GM12891 (cell line): ENCODE measurements at places on chromosomes 7 and 10.

DNA sequence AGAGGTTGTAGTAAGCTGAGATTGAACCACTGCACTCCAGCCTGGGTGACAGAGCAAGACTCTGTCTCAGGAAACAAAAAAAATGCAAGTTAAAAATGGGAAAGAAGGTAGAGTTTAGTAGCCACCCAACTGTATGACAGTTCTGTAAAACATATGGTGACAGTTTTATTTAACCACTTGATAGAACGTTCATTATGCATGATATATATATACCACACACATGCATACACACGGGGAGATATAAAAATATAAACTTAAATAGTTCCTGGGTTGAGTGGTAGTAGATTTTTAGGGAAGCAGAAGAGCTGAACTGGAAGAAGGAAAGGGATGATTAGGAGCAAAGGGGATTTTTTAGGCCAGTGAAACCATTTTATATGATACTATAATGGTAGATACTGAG, 120.0 kb downstream of the KMT2C start:
- no peak for DNase-seq

- DNase-seq: no peak
These were observed 34.3 kb upstream of the EXOC6 start for GRCh38 chr10:92813979-92814378.

- no peak for DNase-seq
These were observed 249.3 kb downstream of the REEP3 start for GRCh38 chr10:63770523-63770922.

DNA sequence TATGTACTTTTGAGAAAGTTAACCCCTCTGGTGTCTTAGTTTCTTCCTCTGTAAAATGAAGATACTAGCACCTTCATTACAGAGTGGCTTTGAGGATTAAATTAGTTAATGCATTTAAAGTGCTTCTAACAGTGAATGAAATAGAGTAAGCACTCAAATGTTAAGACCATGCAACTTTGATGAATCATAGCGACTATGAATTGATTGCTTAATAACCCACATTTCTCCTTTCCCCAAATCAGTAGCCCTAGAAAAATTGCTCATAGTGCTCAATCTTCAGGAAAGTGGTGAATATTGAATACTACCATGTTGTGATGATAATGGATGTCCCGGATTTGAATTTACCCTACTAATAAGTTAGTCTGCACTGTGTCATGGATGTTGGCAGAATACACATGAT, 48.1 kb downstream of the CD36 start:
- no peak for DNase-seq

- DNase-seq: no peak
These were observed 287.6 kb downstream of the BMPER start for GRCh38 chr7:34192906-34193305.

DNA sequence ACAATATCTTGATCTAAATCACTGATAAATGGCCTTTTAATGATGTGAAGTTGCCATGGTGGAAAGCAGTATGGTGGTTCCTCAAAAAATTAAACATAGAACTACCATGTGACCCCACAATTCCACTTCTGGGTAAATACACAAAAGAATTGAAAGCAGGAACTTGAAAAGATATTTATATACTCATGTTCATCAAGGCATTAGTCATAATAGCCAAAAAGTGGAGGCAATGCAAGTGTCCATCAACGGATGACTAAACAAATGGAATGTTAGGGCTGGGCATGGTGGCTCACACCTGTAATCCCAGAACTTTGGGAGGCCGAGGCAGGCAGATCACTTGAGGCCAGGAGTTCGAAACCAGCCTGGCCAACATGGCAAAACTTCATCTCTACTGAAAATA, 2.0 kb upstream of the DNAJC12 start:
- no peak for DNase-seq

DNA sequence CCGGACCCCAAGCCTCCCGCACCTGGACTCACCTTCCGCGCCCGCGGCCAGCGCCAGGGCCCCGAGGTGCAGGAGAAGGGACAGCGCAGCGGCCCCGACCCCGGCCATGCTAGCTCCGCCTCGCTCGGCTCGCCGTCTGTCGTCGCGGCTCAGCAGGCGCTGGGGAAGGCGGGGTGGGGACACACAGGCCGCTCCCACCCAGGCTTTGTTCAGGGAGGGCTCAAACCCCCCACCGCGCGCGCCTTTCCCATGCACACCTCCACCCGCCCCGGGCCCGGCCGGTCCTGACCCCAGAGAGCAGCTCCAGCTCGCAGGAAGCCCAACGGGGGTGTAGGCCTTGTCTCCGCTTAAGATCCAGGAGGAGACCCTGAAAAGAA, at the start of gene KCP:
KCP (minus strand) TSS at position 141 of the 377 bp plus-strand sequence; CDS start at position 108, 33 bp downstream.
- DNase-seq: no peak

DNA sequence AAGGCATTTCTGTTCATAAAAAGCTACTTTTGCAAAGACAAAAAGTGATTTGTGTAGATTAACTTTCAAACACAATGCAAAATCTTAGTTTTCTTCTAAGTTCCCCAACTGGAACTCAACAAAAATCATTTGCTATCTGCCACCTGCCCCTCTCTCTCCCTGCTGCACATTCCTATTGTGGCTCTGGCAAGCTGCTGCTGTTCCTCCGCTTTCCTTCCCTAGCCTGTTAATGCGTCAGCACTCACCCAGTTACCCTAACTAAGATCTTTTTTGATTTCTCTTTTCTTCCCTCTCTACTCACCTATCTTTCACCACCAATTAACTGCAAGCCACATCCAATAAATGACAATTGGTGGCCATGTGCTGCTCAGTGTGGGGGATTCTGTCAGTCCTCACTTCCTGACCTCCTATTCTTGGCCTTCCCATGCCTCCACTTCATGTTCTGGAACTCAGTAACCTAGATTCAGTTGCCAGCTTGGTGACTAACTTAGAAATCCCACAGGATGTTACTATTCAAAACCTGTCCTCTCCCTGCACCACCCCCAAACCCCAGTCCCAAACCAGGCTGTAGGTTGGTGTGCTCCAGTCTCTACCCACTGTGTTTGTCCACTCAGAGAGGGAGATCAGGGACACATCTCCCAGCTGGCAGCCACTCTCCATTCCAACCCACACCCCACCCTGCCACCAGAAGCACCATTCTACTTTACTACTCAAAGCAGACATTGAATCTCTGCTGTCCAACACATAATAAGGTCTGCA, 140.2 kb upstream of the CTTNBP2 start:
- no peak for DNase-seq

GRCh38 chr10:2891073-2891769, 176.1 kb upstream of the PFKP start:
- DNase-seq: no peak

DNA sequence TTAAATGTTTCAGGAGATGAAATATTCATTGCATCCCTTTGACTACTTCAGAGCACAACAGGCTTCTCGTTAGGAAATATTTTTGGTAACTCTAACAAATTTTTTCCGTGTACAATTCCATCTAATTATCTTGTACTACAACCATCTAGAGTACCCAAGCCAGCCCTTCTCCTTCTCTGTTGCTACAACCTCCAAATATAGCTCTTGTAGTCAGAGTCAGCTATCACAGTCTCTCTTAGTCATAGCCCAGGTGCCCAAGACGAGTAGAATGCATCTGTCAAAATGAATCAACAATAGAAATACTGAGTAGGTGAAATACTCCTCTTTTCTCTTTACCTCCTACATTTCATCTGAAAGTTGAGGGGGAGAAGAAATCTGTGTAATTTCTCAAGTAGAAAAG, 74.0 kb downstream of the INHBA start:
- no peak for DNase-seq

- DNase-seq: no peak
These were observed 107.7 kb downstream of the NRBF2 start for GRCh38 chr10:63240807-63241206.

GRCh38 chr10:76647301-76647700, 990.3 kb downstream of the KCNMA1 start:
- no peak for DNase-seq

- no peak for DNase-seq
These were observed 103.0 kb upstream of the KLF6 start for GRCh38 chr10:3887885-3888476.

GRCh38 chr10:69464801-69465401, 13.6 kb downstream of the TSPAN15 start:
- no peak for DNase-seq

GRCh38 chr10:29005988-29006387, 282.9 kb upstream of the LYZL1 start:
- no peak for DNase-seq

GRCh38 chr7:45130910-45131309, 19.4 kb upstream of the TBRG4 start:
- no peak for DNase-seq
